ENCODE measurements at places on chromosomes 3 and 15.

DNA sequence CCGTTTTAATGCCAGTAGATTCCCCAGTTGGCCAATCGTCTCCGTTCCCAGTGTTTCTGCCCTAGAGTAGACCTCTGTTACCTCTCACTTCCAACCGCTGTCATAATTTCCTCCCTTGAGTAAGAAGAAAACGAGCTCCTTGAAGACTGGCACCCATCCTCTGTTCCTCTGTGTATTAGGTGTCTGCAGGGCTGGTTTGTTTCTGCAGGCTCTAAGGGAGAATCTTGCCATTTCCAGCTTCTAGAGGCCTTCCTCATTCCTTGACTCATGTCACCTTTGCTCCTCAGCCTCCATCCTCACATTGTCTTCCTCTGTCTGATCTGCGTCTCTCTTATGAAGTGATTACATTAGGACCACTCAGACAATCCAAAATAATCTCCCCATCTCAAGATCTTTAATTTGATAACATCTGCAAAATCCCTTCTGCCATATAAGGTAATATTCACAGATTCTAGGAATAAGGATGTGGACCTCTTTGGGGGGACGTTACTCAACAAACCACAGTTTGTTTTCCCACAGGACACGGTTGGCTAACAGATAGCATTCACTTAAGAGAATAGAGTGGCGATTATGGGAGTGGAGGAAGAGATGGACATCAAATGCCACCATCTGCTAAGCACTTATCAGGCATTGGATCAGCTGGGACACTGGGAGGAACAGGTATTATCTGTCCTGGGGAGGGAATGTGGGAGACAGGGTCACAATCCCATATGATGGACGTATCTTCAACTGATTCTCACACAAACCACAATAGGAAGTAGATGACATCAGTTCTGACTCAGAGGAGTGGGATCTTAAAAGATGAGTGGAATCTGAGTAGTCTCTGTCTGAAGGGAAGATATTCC, 17.1 kb downstream of the ARHGAP31 start:
- no peak for DNase-seq

GRCh38 chr3:81048058-81048665, 713.3 kb downstream of the GBE1 start:
- DNase-seq: no peak

- no peak for DNase-seq
Observed at GRCh38 chr15:25967116-25967515, 104.0 kb upstream of the ATP10A start.

- DNase-seq: no peak
Observed at GRCh38 chr3:12178091-12178820, 19.5 kb upstream of the TIMP4 start.

DNA sequence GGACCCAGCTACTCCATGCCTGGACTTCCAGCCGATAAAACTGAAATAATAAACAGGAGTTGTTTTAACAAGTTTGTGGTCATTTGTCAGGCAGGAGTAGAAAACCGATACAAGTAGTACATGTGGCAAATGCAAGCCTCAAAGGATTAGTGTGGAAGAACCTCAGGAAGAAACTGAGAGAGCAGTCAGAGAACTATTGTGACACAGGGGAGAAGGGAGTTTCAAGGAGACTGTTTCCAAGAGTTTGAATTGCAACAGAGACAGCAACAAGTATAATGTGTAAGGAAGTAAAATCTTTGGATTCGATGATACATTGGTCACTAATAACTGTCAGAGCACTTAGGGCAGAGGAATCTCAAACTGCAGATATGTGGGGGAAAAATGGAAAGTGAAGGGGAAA, 450.6 kb upstream of the ARHGEF26 start:
- DNase-seq: no peak

DNA sequence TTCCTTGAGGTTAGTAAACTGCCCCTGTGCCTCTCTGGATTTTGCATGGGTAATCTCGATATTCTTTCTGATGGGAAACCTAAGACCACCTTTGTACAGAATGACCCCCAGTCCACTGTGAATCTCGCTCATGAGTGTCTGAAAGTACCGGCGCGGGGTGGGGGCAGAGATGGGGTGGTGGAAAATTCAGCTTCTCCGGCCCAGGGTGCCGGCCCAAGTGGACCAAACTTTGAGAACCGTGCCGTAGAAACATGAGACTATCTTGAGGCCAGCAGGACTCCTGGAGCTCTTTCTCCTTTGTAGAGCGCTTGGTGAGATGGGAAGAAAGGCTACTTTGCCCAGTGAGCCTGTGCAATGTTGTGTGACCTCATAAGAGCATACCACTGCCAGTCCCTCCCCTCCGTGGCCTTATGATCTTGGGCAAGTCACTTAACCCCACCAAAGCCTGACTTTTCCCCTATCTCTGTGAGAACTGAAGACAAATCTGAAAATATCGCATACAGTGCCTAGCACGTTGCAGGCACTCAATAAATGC, 40.4 kb upstream of the VEPH1 start:
- DNase-seq: no peak

GRCh38 chr3:160169139-160169976, 55.9 kb upstream of the C3orf80 start:
- no peak for DNase-seq

DNA sequence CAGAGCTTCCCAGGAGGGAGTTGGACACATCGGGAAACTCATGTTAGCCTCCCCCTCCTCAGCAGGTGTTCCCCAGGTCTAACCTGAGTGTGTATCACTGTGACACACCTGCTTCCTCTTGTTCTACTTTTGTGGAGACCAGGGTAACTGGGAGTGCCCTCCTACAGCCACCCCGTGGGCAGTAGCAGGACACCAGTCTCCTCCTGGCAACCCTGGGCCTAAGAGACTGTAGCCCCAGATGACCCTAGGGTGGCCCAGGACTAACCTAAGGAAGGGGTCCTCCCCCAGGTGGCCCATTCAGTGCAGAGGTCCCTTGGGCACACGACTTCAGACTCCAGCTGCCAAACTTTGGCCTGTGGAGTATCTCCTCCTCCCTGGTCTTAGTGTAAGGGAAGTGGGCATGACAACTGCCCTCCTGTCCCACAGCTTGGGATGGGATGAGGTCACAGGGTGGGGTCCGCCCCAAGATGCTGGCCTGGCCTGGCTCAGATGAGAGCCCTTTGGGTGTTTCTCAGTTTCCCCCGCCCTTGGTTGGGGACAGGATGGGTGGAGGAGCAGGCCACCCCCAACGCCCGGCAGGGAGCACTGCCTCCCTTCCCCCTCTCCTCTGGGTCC, 4.8 kb downstream of the CSK start:
- no peak for DNase-seq

DNA sequence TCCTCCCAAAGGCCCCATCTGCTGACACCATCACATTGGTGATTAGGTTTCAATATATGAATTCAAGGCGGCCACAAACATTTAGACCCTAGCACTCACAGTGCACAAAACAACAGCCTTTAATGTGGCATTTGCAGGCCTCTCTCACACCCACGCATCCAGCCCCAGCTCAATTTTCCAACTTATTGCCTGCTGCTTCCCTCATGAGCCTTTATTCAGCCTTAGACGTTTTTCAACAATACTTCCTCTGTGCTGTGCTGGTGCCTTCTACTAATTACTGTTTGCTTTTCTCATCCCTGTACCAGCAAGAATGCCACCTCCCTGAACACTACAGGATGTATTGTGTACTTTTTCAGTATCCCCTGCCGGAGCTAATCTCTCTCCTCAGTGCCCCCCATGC, 334.6 kb downstream of the GABRB3 start:
- no peak for DNase-seq

DNA sequence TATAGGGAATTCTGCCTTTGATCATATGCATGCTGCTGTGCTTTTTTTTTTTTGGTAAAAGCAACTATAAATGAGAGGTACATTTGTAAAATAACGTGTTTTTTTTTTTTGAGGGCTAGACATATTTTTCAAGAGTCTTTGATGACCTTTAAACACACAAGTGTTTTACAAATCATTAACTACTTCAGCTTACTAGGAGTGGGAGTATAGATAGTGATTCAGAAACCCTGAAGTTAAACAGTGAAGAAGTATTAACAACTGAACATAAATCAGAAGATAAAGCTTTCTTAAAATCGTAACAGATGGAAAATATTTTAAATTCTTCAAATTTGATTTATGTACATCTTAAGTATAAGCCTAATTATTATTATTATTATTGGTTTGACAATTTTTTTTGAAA, 2.9 kb upstream of the GMNC start:
- DNase-seq: no peak

DNA sequence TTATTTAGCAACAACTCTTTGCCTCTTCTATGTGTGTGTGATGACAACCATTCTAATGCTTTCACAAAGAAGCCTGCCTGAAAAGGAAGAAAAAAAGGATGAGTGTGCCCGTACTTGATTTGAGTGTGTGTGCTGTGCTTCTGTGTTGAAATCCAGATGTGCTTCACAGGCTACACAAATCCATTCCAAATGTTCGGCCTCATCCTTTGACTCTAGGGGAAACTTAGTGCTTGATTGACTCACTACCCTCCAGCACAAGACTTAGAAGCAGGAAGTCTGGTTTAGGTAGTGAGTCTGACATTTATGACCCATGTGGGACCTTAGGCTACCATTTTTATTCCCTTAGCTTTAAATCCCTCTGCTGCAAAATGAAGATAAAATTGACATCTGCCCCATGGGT, 108.8 kb upstream of the PLAAT1 start:
- DNase-seq: no peak

DNA sequence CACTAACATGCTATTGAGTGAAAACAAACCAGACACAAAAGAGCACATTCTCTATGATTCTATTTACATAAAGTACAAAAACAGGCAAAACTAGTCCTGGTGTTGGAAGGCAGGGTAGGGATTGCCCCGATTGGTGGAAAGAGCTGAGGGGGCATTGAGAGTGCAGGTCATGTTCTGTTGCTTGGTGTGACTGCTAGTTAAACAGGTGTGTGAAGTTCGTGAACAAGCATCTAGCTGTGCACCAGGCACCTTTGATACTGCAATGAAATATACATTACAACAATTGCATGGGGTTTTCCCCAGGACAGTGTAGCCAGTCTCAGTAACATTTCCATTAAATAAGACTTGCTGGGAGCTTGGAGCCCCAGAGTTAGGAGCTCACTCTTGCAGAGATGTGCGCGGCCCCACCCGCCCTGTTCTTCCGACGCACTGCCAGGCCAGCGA, 26.3 kb upstream of the THRB start:
- DNase-seq: no peak

GRCh38 chr15:100863796-100864267, 15.8 kb upstream of the ALDH1A3 start:
- DNase-seq: no peak

GRCh38 chr3:79558943-79559342, 208.9 kb downstream of the ROBO1 start:
- no peak for DNase-seq

- DNase-seq: no peak
Observed at GRCh38 chr3:70824773-70825172, 512.3 kb upstream of the MDFIC2 start.

GRCh38 chr15:44231842-44232241, 36.8 kb upstream of the FRMD5 start:
- no peak for DNase-seq

DNA sequence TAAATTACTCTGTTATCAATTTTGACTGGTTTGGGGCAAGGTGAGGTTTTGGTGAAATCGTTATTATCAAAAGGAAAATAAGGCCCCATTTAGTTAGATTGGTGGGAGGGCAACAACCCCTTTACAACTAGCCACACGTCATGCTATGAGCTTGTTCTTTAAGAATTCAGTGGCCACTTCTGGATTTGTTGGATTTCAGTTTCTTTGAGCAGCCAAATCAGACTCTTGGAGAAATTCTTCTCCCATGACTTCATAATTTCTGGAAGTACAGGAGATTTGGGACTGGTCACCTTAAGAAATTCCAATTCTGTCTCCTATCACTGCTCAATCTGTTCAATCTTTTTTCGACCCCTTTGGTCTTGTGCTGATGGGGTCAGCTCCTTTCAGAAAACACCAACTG, 14.8 kb upstream of the WNT5A start:
- DNase-seq: no peak

- no peak for DNase-seq
Observed at GRCh38 chr3:127914584-127914983, 448 bp upstream of the KBTBD12 start.

GRCh38 chr15:82873000-82873680, 63.7 kb downstream of the WHAMM start:
- no peak for DNase-seq

DNA sequence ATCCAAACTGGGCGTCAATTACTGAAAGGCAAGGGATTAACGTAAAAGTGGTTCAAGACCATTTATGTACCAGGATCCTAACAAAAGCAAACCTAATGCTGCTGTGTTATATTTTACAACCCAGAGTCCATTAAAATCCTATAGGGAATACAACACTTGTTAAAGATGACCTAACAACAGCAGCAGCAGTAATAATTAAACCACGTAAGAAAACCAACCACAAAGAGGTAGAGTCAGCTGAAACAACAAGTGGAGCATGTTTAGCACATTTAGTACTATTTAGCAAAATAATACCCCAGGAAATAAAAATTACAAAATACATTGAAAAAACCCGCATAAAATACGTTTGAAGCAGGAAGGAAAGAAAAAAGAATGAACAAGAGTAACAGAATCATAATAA, 82.1 kb upstream of the AGBL1 start:
- DNase-seq: no peak

DNA sequence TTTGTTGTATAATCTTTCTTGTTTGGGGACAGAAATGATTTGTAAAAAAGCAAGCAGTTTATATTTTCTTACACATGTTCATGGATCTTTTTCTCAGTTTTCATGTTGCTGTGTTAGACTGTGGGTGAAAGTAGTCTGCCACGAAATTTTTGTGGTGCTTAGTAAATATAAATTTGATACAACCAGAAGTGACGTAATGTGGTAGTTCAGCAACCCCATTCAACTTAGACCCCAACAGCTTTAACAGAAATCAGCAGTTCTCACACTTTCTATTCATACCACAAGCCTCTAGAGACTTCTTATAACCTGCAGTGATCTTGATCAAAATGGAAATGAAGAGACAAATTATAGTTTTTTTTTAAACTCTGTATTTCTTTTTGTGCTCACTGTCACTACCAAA, 120.2 kb upstream of the IGSF10 start:
- no peak for DNase-seq

DNA sequence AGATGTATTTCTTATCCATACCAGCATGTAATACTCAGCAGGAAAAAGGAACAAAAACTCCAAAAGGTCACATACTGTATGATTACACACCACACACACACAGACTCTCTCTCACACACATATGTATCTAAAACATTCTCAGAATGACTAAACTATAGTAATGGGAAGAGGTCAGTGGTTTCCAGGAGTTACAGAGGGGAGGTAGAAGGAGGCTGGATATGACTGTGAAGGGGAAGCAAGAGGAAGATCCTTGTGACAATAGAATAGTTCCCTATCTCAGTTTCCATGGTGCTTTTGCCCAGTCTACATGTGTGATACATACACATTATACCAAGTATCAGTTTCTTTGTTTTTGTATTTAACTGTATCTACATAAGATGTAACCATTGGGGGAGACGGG, 190.1 kb downstream of the IL5RA start:
- no peak for DNase-seq

- no peak for DNase-seq
Observed at GRCh38 chr3:16056217-16056616, 118.3 kb upstream of the GALNT15 start.

Data from T-helper 9 cell (primary cell).